ENCODE measurements at places on chromosomes 7 and 10.

GRCh38 chr7:55501611-55502010, 70.7 kb downstream of the VOPP1 start:
- no peak for DNase-seq

DNA sequence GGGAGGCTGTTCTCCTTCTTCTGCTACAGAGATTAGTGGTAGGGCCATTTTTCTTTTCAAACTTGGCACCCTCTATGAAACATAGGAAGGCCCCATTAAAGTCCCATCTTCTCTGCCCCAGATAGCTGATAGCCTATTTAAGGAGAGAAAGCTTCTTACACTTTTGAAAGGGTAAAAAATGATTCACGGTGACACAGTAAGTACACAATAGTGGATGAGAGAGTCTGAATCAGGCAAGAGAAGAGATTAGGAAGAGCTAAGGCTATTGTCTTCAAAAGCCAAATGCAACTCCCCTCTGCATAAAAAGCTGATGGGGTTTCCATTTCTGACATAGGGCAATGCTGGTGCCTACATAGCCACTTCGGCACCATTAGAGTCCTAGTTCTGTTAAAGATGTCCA, 3.6 kb downstream of the INA start:
- no peak for DNase-seq

DNA sequence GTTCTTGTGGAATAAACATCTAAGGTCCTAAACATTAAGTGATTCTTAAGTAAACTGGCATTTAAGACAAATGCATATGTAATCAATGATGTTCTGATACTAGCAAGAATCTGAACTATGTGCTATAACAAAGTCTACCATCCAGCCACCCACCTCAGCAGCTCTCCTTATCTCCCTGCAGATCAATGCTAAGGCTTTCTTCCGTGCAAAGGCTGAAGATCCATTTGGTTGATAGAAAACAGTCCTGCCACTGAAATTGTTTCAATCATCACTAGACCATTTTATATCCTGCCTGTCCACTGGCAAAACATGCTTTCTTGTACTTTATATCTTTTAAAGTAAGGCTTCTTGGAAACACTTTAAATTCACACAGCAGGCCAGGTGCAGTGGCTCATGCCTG, 6.3 kb upstream of the SMKR1 start:
- DNase-seq, result no peak

DNA sequence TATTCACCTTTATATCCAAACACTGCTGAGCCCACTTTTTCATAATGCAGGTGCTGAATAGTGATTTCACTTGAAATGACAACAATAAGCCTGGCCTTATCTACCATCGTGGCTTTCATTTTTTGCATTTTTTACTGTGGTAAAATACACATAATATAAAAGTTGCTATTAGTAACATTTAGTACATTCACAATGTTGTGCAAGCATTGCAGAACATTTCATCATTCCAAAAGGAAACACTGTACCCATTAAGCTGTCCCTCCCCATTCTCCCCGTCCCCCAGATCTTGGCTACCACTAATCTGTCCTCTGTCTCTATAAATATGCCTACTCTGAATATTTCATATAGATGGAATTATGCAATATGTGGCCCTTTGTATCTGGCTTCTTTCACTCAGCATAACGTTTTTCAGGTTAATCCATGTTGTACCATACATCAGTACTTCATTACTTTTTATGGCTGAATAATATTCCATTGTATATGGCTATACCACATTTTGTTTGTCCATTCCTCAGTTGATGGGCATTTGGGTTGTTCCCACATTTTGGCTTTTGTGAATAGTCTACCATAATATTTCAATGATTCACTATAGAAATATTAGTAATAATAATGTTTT, 68.5 kb upstream of the ARID5B start:
- DNase-seq, result no peak

DNA sequence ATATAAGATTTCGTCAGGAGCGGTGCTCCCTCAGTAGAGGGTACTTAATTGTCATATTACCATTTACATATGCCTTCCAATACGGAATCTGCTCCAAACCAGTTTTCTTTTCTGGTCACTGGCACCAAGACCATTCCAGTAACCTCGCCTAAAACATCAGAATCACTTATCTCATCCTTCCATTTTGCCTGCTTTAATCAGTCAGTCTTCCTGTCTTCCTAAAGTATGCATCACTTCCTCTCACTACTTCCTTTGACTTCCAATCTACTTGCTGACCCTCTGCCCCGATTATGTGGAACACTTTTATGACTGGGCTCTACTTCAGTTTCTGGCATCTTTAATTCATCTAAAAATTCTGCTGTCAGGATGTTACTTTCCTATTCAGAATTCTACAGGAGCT, 33.5 kb downstream of the CUL2 start:
- no peak for DNase-seq

- DNase-seq, result no peak
Observed at GRCh38 chr10:71578069-71578468, 141.5 kb downstream of the C10orf105 start.

GRCh38 chr10:69710008-69710888, 80.2 kb downstream of the FAM241B start:
- DNase-seq, result no peak

DNA sequence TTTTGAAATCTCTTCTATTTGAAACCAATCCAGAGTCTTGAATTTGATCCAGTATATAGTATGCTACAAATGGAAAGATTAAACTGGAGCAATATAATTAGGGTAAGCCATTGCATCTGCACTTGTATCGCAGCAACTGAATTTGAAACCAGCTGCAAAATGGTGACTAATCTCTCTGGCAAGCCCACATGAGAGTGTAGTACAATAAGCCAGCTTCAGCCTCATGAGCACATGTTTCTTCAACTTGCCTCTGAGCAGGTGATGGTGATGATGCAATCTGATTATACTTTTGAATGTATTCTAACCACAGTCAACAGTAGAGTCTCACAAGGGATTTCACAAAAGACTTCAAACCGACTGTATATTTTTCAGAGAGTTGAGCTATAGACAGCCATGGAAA, 829 bp upstream of the RPA3 start:
- peak; percentile 2 for DNase-seq

- DNase-seq, result no peak
Observed at GRCh38 chr10:122464586-122464985, 3.2 kb downstream of the HTRA1 start.

GRCh38 chr7:16795624-16796023, 9.2 kb downstream of the AGR2 start:
- DNase-seq, result no peak

GRCh38 chr7:86980223-86980622, 79.2 kb downstream of the ELAPOR2 start:
- no peak for DNase-seq

- DNase-seq, result no peak
Observed at GRCh38 chr7:135685306-135686084, 23.2 kb downstream of the STMP1 start.

DNA sequence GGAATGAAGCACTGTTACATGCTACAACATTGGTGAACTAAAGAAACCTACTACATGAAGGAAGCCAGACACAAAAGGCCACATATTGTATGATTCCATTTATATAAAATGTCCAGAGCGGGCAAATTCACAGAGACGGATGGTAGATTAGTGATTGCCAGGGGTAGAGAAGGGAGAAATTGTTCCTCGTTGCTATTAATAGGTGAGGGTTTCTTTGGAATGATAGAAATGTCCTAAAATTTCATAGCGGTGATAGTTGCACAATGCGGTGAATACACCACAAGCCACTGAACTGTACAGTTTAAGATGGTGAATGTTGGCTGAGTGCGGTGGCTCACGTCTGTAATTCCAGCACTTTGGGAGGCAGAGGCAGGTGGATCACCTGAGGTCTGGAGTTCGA, 29.0 kb downstream of the DENND2A start:
- DNase-seq, result no peak

DNA sequence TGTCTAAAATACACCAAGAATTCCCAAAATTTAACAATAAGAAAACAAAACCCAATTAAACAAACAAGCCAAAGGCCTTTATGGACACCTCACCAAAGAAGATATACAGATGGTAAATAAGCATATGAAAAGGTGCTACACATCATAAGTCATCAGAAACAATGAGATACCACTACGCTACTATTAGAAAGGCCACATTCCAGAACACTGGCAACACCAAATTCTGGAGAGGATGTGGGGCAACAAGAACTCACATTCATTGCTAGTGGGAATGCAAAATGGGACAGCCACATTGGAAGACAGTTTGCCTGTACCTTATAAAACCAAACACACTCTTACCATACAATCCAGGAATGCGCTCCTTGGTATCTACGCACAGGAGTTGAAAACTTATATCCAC, 291.4 kb downstream of the TNS3 start:
- DNase-seq, result no peak

GRCh38 chr7:138292951-138293350, 167.1 kb upstream of the TRIM24 start:
- no peak for DNase-seq

DNA sequence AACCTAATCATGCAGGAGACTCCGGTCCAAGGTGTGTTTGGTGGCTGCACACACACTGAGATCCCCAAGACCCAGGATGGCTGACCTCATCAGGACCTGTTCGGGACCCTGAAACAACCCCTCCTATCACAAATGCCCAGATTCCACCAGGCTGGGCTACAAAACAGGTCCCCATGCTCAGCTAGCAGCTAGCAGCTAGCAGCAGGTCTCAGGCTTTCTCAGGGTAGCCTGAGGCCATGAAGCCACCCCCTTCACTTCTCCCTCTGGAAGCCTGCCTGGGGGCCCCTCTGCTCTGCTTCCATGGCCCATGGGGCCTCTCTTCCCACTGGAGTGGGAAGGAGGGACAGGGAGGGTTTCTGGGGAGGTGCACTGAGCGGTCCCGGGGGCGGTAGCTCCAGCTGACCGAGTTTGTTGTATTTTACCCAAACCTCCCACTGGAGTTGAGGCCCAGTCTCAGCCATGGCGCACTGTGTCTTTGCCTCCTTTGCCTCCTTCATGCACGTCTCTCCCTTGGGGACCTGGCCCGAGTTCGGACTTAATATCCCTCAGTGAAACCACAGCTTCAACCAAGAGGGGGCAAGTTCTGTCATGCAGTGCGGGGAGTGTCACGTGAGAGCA, 95.1 kb upstream of the GPR26 start:
- DNase-seq, result no peak

- DNase-seq, result no peak
Observed at GRCh38 chr7:71497256-71497946, 365.5 kb downstream of the GALNT17 start.

DNA sequence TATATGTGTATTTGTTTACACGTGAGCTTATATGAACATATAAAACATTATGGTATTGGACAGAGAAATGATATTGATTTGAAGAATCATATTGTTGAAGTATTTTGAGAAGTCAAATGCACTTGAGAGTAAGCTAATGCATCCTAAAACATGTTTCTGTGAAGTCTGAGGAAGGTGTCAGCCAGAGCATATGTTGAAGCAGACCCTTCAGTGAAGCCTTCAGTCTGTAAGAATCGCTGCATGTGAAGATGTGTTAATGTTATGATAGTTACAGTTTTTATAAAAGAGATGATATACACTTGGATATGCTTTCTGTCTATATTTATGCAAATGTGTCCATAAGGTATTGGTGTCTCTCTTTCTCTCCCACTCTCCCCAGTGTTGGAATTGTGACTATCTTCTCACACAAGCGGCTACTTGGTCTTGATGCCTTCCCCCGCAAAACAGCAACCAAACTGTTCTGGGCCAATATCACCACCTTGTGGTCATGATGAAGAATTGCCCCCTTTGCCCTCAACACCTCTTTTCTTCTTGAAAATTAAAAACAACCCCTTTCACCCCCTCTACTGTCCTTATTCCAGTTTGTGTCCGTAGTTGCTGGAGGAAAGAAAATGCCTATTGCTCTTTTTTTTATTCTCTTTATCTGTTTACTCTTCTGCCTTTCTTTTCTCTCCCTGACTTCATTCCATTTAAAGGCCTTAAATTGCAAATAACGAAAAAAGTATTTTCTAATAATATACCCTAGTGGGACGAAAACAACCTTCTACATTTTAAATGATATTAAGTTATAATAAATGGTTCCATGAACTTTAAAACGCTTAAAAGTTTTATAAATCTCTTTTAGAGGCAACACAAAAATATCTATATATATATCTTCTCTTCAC, 64.9 kb downstream of the IKZF1 start:
- DNase-seq, result no peak

- no peak for DNase-seq
Observed at GRCh38 chr7:55254242-55254595, 110.9 kb upstream of the LANCL2 start.

DNA sequence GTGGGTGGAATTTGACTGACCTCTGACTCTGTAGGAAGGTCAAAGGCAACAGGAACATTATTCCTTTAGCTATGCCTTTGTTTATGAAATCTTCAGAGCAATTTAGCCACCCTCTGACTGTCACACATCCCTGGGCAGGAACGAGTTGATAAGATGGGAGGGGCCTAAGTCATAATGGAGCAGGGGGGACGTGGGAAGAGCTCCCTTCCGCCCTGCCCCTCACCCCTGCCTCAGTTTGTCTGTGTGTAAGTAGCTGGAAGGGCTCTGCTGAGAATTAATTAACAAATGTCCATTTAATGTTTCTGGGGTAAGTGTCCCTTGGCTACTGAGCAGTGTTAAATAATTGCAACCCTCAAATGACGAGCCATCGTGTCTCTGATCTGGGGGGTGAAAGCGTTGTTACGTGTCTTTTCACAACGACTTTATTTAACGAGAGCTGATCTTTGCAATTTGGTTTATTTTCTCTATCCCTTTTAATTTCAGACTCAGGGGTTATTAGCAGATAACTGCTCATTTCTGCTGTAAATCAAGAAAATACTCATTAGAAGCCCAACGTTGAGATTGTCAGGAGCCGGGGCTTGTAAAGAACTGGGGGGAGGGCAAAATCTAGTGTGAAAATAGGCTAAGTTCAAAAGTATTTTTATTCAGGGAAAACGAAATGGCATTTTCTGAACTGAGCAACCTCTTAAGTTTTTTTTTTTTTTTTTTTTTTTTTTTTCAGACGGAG, 12.5 kb upstream of the UNCX start:
- DNase-seq, result no peak

GRCh38 chr10:5666008-5666840, at the start of gene ASB13:
Gene ASB13 (minus strand): TSS chr10:5666595. CDS start chr10:5666551, 44 bp downstream.
- peak; percentile 43 for DNase-seq

- no peak for DNase-seq
Observed at GRCh38 chr10:45419676-45420025, 45.6 kb downstream of the ALOX5 start.

GRCh38 chr7:29468196-29468595, 95.4 kb upstream of the PRR15 start:
- no peak for DNase-seq

DNA sequence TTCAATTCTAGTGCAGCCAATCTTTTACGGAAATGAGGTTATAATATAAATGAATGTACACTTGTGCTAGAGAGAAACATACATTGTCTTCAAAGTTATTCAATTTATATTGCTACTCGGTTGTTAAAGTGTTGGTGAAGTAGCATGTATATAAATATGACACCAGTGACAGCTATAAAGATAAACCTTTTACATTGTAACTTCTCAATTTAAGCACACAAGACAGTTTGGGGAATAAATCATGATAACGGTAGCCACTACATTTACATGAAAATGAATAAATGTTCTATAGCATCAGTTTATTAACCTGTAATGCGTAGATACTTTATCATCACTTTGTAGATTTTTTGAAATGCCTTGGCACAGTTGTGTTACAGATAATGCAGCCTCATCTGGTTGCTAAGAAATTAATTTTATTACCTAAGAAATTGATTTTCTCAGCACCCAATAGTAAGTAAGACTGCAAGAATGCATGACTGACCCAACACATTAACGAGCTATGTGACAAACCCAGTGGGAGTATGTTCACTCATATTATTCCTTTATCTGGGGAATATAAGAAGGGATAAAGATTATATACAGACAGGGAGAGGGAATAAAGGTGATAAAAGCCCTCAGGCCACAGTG, 283.9 kb upstream of the NPVF start:
- no peak for DNase-seq

Measured in CD4-positive, alpha-beta T cell (primary cell).